ENCODE measurements at places on chromosomes 13 and 19.

DNA sequence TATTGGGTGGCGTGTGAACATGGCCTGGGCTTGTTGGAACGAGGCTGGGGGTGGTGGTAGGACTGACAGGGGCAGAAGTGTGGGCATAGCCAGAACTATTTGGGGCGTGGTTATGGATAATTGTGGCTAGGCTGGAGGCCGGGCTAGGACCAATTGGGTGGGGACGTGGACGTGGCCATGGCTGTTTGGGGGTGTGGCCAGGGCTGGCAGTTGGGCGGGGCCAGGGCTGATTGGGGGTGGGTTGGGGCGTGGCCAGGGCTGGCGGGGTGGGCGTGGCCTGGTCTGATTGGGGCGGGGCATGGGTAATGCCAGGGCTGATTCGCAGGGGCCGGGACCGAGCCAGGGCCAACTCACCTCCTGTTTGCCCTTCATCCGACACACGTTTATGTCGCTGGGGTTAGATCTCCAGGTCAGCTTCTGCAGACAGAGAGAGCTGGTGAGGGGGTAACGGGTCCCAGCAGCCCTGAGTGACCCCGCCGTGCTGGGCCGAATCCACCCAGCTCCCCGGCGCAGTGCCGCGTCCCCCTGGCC is 2.8 kb downstream of the SEMA6B start:
- DNase-seq: no peak

DNA sequence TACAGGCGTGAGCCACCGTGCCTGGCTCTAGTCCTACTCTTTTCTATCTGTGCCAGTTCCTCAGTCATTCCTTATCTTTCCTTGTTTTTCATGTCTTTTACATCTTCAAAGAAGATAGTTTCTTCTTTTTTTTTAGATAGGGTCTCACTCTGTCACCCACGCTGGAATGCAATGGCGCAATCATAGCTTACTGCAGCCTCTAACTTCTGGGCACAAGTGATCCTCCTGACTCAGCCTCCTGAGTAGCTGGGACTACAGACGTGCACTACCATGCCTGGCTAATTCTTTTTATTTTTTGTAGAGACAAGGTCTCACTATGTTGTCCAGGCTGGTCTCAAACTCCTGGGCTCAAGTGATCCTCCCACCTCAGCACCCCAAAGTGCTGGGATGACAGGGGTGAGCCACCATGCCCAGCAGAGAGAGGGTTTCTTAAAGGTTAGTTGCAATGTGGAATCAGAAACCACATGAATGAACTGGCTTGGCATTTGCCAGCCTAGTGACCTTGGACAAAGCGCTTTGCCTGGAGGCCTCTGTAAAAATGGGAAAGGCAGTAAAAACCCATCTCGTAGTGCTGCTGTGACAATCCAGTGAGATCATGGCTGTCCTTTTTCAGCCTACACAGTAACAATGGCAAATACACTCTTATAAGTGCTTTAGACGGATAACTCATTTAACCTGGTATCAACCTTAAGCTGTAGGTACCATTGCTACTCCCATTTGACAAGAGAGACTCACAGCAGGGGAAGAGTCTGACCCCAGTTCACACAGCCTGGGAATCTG is 3.9 kb downstream of the ACP7 start:
- DNase-seq: no peak

GRCh38 chr19:33438987-33439781 is 65.7 kb downstream of the CEBPG start:
- no peak for DNase-seq

GRCh38 chr13:44459674-44460073 is 86.0 kb downstream of the SERP2 start:
- no peak for DNase-seq

DNA sequence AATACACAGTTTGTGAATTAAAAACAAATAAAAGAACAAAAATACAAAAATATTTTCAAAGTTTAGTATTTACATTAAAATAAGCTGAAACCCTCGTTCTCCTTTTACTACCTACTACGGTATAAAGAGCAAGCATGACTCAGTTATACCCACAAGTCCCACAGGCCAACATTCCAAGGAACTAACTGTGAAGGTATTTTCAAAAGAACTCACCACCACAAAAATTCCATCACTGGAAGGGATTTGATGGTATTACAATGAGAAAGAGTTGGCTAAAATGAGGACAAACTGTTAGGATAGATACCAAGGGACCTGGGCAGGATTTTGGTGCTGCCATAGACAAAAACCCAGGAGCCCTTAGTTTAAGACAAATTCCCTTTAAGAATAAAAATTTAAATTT is 122.7 kb downstream of the TBC1D4 start:
- DNase-seq: no peak

DNA sequence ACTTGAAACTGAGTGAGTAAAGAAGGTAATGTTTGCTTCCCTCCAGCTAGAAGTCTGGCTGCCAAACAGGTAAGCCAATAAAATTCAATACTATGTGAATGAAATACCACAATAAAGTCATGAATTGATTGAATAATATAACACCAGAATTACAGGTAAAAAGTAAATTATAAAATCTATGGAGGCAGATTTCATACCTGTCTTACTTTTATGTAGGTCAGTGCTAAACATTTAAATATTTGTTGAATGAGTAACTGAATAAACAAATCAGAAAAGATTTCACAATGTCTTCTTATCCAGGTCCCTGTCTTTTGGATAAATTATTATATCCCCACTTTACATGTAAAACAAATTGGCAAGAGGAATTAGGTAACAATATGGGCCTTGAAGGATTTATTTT is 62.7 kb downstream of the MICU2 start:
- DNase-seq: no peak

- no peak for DNase-seq
Observed at GRCh38 chr13:68851026-68851425, 1256.6 kb upstream of the ATXN8OS start.

GRCh38 chr19:38336638-38337359 is 1.2 kb downstream of the CATSPERG start:
- DNase-seq: peak; percentile 86

DNA sequence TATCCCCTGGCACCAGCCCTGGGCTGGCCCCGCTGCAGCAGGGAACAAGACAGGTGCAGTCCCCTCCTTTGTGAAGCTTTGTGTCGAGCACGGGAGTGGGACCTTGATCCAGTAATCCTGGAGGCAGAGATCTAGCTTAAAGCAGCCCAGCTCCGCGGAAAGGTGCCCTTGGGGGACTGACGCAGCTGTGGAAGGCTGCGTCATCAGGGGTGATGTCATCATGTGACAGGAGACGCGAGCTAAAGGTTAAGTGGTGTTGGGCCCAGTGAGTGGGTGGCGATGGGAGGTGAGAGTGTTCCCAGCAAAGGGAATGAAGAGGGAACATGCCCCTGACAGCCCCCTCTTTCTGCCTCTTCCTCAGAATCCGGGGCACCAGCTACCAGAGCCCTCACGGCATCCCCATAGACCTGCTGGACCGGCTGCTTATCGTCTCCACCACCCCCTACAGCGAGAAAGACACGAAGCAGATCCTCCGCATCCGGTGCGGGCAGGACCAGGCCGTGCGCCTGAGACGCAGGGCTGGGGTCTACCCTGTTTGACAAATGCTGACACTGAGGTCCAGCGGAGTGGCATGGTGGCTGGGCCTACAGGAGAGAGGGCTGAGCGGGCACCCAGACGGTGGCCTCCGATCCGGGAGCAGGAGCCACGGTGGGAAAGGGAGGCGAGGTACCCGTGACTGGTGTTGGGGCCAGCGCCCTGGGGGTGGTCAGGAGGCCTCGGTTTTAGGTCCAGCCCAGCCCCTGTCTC is 2.6 kb downstream of the LHB start:
- no peak for DNase-seq

- DNase-seq: peak; percentile 69
Observed at GRCh38 chr13:42354241-42355091, 82.5 kb downstream of the AKAP11 start.

DNA sequence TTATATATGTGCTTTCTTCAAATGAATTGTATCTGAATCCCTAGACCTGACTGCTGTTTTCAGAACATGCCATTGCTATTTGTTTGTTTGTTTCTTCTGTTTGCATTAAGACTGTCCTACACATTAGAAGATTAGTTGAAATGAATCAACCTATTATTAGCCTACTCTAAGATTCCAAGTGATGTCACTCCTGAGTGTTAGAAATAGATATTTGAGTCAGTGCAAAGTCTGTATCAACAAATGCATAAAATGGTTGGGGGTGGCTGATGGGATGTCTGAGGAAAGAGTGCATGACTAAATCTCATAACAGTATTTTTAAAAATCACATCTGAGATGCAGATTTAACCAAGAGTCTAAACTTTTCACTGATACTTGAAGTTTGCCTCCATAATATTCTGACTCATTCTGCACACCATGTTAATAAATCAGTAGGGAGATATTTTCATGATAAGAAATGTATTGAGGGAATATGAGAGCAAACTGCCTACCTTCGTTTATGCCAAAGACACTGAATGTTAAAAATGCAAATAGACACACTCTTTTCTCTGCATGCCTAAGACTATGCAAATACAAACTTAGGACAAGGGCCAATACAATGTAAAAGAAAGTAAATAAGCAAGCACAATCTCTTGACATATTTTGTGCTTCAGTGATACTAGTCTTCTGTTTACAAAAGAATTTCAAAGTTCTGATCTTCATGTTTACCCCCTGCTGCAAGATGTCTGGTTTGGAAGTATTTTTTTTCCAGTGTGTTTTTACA is 253.3 kb downstream of the LIG4 start:
- DNase-seq: no peak

- DNase-seq: peak; percentile 72
Observed at GRCh38 chr19:24033963-24034342, 53.0 kb upstream of the ZNF254 start.

DNA sequence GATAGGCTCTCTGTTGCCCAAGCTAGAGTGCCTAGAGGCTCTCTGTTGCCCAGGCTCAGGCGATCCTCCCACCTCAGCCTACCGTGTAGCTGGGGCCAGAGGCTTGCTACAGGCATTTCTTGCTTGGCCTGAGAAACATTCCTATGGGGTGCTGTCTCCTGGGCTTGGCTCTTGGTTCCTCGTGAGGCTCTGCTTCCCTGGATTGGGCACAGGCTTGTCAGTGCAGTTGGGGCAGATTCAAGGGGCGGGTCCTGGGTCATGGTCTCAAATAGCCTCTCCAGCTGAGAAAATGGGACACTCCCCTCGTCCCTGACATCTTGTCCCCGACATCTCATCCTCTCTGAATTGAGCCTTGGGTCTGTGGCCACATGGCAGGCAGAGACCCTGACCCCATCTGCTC is 4.9 kb downstream of the TSSK6 start:
- DNase-seq: no peak

- no peak for DNase-seq
Observed at GRCh38 chr19:7500811-7501450, 12.1 kb upstream of the PEX11G start.

DNA sequence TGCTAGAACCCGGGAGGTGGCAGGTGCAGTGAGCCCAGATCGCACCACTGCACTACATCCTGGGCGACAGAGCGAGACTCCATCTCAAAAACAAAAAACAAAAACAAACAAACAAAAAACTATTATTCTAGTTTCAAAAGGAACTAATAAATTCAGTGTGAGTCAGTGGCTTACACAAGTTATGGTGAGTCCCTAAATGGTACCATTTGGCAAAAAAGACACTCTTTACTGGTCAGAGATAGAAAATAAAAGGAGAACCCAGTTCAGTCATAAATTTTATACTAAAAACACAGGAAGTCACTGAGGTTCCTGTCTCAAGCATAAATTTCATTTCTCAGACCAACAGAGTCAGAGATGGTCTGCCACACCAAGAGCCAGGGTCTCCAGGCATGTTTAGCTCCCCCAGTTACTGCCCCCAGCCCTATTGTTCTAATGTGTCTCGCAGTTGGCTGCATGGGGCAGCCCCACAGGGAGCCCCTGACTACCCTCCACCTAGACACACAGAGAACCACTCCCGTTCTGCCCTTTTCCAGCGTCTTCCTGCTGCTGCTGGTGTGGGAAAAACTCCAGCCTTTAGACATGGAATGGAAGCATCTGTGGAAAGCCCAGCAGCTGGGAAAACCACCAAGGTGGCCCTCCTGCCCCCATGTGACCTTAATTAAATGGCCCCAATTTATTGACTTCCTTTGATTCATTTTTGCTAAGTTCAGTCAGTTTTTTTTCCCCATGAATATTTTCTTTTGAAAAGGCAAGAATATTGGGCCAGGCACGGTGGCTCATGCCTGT is 12.2 kb downstream of the THSD1 start:
- DNase-seq: no peak

GRCh38 chr13:94717916-94718315 is 5.6 kb upstream of the SOX21 start:
- DNase-seq: no peak

GRCh38 chr19:6674868-6675305 is 4.9 kb upstream of the TNFSF14 start:
- DNase-seq: peak; percentile 97

- no peak for DNase-seq
Observed at GRCh38 chr13:111508164-111508870, 187.9 kb downstream of the TEX29 start.

DNA sequence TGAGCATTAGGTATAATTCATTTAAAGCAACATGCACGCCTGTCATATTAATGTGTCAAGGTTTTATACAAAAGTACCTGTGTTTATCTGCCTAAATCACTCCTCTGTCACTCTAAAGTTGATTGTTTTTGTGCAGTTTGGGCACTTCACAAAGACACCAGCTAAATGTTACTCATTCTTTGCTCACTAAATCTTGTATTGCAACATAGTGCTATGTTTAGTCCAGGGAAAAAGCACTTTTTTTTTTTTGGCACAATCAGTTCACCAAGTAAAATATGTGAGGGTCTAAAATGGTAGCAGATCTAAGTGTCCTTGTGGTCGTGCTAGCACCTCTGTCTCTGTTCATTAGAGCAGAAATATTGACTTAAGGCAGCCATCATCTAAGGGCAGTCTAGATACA is 2526.7 kb upstream of the PCDH20 start:
- DNase-seq: no peak

DNA sequence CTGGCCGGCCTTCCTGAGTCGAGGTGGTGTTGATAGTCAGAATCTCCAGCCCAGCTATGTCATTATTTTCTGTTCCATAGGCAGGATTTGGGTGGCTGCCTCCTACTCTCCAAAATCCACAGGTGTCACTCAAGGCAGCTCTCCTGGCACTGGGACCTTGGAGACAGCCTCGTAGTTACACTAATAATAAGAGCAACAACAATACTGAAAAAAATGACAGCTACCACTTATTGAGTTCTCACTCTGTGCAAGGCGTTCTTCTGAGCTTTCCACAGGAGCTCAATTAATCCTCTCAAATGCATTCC is 12.2 kb upstream of the KLK12 start:
- DNase-seq: no peak

Measured in stimulated activated effector memory CD8-positive, alpha-beta T cell treated with anti-CD3 and anti-CD28 coated beads, Interleukin-12 subunit alpha, Interleukin-12 subunit beta, amount 100 ng/mL, for 72 hours (primary cell).